ENCODE measurements at places on chromosomes 7 and 10.

DNA sequence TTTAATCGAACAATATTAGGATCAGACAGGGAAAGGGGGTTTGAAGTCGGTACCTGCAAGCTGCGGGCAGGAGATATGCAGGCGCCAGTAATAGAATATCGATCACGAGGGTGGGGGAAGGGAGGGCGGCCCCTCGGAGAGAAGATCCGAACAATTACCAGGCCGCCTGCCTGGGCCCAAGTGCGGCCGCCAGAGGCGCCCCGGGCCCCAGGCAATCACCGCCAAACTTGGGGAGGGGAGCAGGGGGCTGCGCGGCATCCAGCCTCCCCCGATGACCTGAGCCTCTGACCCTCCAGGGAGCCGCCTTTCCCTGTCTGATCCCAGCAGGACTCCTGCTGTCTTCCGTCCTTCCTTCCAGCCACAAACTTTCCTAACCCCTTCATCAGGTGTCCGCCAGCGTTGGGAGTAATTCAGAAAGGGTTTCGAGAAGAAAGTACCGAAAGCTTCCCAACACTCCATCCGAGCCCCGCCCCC lies 1.1 kb downstream of the NKX1-2 start:
- DNase-seq = no peak

GRCh38 chr7:27950123-27950522 lies 210.2 kb downstream of the TAX1BP1 start:
- DNase-seq = no peak

- no peak for DNase-seq
Observed at GRCh38 chr10:33818343-33818742, 483.9 kb upstream of the NRP1 start.

DNA sequence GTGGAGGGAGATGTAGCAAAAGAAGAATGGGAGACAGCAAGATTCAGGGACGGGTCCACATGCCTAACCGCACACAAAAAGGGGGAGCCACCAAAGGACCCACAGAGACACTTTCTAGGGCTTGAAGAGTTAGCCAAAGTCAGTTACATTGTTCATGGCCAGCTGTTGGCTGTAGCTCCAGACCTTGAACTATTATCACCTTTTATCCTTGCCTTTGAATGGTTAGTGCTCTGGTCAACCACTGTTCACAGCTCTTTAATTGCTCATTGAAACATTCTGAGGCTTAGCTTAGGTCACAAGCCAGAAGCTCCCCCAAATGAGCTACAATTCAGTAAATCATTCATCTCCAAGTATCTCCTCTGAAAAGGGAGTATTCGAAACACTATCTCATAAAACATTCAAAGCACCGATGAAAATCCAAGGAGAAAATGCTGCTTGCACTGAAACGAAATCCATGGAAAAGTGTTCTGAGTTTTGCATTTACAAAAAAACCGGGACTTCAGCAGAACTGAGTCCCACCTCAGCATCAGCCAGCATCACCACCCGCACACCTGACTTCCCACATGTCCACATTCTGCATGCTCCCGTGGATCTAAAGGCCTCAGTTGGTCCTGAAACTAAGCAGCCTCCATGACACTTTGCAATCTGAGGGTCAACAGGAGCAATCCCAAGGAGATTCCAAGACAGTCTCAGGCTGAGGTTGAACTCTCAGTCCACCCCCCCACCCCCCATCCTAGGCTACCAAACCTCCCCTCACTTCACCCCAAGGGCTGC lies 4.0 kb downstream of the SORBS1 start:
- no peak for DNase-seq

- DNase-seq = no peak
Observed at GRCh38 chr7:119664601-119665000, 608.4 kb upstream of the KCND2 start.

DNA sequence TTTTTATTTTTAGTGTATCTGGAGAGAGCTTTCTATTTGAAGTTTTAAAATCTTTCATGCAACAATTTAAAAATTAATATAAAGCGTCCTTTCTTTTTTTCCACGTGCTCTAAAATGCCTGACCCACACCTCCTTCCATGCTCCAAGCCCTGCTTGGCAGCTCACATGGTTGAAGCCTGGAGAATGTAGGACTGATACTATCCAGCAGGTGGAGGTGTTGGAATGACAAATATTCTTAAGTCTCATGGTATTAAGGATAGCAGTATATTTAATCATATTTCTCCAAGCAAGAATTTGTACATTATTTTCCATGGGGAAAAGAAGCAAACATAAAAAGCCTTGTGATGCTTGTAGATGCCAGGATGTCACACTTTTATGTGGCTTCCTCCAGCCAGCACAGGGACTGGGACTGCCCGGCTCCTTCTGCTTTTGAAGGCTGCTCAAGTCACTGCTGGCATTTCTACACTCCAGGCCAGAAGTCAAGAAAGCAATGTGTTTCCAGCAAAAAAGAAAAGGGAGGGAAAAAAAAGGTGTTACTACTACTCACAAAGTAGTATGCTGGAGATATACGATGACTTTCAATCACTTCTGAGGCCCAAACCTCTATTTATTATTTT lies 49.7 kb downstream of the BZW2 start:
- DNase-seq = no peak

DNA sequence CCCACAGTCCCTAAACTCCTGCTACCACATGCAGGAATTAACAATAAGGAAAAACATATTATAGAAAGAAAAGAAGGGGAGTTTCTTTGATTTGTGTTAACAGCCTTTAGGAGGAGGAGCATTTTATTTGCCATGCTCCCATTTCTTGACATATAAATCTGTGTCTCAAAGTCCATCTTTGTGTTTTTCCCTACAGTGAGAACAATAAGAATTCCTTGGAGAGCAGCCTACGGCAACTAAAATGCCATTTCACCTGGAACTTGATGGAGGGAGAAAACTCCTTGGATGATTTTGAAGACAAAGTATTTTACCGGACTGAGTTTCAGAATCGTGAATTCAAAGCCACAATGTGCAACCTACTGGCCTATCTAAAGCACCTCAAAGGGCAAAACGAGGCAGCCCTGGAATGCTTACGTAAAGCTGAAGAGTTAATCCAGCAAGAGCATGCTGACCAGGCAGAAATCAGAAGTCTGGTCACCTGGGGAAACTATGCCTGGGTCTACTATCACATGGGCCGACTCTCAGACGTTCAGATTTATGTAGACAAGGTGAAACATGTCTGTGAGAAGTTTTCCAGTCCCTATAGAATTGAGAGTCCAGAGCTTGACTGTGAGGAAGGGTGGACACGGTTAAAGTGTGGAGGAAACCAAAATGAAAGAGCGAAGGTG lies 4.1 kb downstream of the IFIT2 start:
- no peak for DNase-seq

- no peak for DNase-seq
Observed at GRCh38 chr10:132299371-132300336, 8.1 kb downstream of the STK32C start.

DNA sequence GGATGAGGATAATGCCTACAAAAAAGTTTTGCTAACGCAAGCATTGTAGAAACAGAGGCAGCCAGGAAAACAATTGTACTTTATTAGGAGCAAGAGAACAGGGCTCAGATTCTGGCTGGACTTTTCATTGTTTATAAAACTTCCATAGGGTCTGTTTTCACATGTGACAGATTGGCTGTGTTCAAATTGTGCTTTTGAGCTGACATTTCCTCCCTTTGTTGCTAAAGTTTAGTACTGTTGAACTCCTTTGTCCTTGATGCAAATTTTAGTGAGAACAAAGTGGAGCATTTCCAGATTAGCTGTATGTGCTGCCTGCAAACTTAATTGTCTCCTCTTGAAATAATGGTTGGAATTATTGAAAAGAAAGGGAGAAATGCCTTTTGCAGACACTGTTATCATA lies 221.0 kb upstream of the FZD1 start:
- DNase-seq = no peak

DNA sequence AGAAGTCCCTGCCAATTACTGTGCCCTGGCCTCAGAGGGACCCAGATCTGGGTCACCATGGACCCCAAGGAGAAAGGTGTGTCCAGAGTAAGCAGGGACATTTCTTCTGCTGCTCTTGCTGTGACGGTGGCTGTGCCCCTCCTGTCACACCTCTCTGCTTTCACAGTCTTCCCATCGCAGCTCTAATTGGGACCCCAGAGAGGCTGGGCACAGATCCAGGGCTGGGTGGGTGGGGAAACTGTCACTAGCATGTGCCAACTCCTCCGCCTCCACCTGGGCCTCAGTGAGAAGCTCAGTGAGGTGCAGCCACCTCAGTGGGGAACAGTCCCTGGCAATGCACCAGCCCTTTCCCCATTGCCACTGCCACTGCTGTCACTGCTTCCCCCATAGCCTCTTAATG lies 37.3 kb upstream of the ADCYAP1R1 start:
- no peak for DNase-seq

- DNase-seq = no peak
Observed at GRCh38 chr7:148912758-148913541, 28.9 kb upstream of the EZH2 start.

DNA sequence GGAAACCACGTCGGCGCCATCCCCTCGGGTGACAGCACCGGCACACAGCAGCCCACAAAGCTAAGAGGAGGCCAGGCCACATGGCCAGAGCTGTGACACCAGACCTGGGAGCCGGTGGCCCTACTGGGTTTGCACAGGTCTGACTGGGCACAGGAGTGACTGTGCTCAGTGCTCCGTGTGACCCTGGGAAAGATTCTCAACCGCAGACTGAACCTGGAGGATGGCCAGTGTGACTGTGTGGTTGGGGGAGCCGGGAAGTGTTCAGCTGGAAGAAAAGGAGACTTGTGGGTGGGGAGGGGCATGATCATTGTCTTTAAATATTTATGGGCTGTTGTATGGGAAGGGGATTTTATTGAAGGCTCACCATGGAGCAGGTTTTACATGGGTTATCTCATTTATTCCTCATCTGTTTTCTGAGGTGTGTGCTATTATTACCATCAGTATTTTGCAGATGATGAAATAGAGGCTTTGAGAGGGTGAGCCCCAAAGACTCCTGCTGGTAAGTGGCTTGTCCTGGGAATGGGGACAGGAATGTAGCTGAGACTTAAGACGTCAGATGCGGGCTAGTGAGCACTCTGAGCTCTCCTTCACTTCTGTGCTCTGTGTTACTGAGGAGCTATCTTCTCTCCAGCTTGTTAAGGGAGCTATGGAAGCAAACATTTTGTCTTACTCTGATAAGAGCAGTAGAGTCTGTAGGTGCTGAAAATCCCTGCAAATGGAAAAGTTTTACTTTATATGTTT lies 127.5 kb downstream of the TMEM178B start:
- no peak for DNase-seq

GRCh38 chr7:130065500-130066152 lies 4.7 kb upstream of the KLHDC10 start:
- DNase-seq = no peak

DNA sequence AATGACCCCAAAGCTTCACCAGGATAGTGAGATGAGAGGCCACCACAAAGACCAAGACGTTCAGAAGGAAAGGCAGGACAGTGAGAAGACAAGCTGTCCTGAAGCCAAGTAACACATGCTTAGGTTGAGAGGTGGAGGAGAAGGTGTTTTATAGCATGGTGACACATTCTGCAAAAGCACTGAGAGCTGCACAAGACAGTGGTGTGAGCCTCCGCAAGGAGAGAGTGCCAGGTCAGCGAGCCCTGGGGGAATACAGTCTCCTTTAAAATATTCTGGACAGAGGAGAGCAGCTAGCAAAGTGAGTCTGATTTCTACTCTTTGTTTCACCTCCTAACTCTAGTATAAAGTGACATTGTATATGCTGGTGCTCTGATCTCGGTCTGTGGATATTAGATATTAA lies 68.0 kb upstream of the VKORC1L1 start:
- no peak for DNase-seq

DNA sequence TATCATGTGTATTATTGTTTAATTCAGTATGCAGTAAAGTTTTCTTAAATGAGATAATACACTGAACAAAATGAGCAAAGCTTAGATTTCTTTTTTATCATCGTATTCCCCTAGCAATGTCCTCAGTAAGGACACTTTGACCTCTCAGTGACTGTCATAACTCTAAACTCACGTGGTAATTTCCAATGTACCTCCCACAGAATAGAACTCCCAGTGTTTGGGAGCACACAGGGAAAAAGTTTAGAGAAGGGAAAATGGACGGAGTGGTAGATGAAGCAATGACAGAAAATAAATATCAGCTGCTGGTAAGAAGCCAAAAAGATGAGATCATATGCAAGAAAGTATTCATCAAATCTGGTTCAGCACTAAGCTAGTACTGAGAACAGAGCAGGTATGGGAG lies 758.6 kb upstream of the KCND2 start:
- DNase-seq = no peak

DNA sequence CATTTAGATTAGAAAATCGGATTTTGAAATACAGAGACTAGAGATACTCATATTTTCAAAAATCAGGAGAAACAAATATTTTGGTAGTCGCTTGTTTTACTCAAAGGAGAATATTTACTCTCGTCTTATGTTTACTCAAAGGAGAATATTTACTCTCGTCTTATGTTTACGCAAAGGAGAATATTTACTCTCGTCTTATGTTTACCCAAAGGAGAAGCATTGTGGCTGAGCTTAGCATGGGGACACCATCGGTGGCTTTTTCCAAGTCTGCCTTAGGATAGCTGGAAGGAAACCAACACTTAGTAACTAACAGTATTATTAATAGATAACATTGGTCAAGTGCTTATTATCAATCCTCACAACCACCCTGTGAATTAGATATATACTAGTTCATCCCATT lies 71.8 kb downstream of the SNX10 start:
- no peak for DNase-seq

GRCh38 chr10:127338399-127339110 lies 142.2 kb upstream of the INSYN2A start:
- DNase-seq = no peak

GRCh38 chr7:28623105-28623730 lies 210.9 kb downstream of the CREB5 start:
- DNase-seq = no peak

- DNase-seq = no peak
Observed at GRCh38 chr10:89250865-89251408, 638 bp downstream of the LIPA start.

- no peak for DNase-seq
Observed at GRCh38 chr10:116733566-116733965, 8.8 kb downstream of the HSPA12A start.

DNA sequence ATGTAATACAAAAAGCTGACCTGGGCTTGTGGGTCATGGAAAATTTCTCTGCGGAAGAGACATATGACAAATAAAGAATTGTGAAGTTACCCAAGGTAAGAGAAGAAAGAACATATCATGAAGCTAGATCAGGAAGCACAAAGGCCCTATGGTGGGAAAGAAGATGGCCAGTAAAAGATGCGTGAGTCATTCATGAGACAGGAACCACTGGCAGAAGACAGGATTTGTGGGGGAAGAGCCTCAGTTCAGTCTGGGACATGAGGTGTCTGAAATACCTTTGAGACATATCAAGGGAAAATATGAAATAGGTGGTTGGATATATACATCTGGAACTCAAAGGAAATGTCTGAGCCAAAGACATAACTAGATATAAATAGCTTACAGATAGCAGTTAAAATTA lies 27.7 kb upstream of the AMPH start:
- DNase-seq = no peak

DNA sequence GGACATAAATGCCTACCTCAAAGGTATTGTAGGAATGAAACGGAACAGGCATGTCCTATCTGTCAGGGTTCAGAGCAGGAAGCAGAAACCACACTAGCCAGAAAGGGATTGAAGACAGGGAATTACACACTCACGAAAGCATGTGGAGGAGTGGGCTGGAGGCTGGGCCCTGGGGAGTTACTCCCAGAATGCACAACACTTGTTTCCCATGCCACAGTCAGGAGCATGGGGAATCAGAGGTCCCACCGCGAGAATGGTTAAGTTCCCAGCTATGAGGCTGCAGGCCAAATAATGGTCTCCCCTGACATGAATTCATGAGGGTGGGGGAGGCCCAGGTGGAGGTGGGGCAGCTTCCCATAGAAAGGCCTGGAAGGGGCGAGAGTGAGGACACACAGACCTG lies 212.7 kb downstream of the HERPUD2 start:
- DNase-seq = no peak
